Heart left ventricle (tissue), 16 donors: ENCODE measurements at places on chromosomes 13 and 19.
A peak's percentile ranks its signal among the peaks of the same experiment; 100 is the strongest.

DNA sequence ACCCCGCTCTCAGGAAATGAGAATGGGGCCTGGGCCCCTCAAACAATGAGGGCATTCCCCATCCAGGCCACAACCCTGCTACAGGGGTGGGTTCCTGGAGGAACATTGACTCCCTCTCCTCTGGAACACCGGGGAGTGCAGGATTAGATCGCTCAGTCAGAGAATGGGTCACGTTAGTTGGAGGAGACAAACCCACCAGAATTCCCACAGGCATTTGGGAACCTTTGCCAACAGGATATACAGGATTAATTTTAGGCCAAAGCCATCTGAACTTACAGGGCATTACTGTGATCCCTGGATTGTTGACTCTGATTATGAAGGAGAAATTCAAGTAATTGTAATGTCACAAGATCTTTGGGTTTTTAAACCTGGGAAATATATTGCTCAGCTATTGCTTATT, 2.6 kb downstream of the ERVK3-1 start:
- DNase-seq = no peak

GRCh38 chr19:30498707-30499106, 126.5 kb downstream of the ZNF536 start:
- no peak for DNase-seq

DNA sequence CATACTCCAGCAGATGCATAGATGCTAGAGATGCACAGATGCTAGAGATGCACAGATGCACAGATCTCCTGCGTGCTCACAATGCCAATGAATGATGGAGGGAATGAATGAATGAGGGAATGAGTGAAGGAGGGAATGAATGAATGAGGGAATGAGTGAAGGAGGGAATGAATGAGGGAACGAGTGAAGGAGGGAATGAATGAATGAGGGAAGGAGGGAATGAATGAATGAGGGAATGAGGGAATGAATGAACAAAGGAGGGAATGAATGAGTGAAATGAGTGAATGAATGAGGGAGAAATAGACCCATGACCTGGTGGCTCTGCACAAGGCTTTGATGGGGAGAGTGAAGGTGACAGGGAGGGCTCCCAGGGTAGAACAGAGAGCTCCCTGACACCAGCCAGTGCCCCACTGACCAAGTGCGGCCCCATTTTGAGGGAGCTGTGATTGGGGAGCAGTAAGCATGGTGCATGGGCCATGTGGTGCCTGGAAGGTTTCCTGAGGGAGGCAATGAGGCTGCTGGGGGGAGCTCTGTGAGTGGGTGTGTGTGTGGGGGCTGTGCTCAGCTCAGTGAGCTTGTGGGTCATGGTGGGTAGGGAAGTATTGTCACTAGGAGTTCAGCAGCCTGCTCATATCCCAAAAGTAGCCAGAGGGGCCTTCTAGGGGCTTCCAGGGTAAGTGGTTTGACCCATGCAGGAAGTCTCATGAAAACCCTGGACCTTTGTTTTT, 12.7 kb downstream of the SLC27A1 start:
- no peak for DNase-seq

GRCh38 chr19:23410155-23410554, 14.9 kb upstream of the ZNF91 start:
- DNase-seq = no peak

GRCh38 chr13:76638181-76638580, 248.0 kb downstream of the KCTD12 start:
- no peak for DNase-seq

GRCh38 chr13:85618521-85618920, 180.7 kb downstream of the SLITRK6 start:
- no peak for DNase-seq

GRCh38 chr19:40387155-40387554, 2.8 kb downstream of the HIPK4 start:
- DNase-seq = no peak

DNA sequence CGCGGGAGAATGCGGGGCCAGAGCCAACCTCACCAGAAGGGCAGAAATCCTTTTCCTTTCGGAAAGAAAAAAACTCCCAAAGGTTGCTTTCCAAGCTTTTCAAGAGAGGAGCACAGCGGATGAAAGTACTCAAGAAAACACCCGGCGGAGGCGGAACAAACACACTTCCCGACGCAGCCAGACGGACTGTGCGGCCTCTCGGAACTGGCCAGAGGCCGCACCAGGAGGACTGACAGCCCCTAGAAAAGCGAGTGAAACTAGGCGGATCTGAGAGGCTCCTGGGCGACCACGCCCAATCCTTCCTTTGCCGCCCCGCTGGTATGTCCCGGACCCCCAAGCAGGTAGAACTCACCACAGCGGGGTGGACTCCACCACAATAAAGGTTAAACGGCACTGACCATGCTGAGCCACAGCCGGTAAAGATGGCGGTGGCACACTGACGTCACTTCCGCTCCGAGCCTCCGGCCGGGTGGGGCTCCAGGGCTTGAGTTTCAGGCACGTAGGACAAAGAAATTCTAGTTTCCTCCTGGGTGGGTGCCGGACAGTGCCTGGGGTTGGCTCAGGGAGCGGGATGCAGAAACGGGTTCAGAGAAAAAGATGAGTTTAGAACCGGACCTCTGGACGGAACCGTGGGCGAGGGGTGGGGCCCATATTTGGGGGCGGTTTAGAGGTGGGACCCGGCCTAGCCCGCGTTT, at the start of gene ZNF562:
ZNF562 (minus strand) TSS at position 438 of the 695 bp plus-strand sequence. CDS start 14,356 bp downstream, outside the sequence.
- peak; percentile 90 for DNase-seq

GRCh38 chr13:70755456-70755855, 647.2 kb upstream of the KLHL1 start:
- no peak for DNase-seq

GRCh38 chr19:53866865-53867224, 838 bp upstream of the MYADM start:
- no peak for DNase-seq

DNA sequence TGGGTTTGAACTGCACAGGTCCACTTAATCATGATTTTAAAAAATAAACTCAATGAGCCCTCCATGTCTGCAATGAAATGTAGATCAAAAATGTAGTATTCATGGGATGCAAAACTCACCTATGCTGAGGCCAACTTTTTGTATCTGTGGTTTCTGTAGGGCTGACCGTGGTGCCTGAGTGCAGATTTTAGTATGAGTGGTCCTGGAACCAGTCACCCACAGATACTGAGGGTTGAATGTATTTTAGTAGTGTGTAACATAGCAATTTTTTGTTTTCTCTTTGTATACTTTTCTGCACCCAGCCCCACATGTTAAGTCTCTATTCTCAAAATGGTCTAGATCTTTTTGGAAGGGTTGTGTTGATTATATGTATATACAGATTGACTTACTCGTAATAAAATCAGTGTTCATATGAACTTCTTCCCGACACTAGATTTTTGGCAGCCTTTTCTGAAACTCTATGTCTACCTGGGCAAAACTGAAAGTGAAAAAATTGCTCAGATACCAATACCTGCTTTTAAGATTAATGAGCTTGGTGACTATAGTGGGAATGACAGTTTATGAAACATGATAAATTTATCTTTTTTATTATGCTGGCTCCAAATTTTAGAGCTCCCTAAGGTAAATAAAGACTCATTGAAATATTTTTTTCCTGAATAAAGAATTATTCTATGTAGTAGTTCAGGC, 51.6 kb downstream of the DNAJC15 start:
- no peak for DNase-seq

DNA sequence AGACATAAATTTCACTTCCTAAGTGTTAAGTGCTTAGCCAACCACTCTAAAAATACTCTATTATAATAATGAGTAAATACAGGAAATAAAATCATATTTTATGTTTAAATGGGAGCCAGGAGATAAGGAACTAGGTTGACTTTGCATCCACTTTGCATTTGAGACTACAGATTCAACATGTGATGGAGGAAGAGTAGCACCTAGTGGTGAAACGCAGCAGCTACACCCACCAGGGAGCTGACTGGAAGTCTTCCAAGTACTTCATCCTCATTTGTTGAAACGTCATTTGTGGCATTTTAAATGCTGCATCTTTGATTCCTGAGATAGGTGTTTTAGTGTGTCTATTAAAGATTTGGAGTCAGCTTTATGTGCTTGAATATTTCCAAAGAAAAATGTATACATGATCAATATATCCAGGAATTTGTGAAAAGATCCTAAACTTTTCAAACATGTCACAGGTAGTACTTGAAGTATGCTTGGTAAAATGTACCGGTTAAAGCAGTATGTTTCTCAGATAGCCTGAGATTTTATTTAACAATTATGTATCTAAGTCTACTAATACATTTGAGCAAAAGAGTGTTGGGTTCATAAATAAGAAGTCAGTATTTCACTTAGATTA, 17.4 kb upstream of the KCTD12 start:
- peak; percentile 54 for DNase-seq

DNA sequence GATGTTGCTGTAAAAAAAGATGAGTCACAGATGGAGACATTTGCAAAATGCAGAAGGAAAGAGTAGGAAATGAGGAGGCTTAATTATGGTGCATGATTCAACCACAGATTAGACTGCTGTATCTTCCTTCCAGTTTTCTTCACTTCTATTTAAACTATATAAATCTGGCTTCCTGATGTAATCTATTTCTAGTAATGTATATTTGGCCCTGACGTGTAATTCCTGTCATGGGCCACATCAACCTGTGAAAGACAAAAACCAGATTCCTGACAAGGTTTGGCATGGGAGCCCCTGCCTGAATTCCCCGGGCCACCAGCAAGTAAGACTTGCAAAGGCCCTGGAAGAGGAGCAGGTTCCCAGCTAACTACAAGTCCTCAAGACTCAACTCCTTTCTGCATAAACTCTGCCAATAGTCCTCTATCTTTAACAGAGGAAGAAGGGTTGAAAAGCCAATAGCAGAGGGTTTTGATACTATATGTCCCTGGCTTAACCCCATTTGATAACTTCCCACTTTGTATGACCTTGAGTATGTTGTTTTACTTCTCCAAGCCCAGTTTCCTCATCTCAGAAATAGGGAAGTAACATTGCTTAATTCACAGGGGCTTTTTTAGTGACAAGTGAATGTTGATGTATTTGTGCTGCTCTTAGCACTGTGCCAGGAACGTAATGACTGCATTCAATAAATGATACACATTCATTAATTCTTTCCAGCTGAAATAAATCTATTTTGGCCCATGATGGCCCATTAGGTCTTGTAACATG, 172.7 kb downstream of the SPRY2 start:
- no peak for DNase-seq

- no peak for DNase-seq
These were observed 158.1 kb downstream of the ZIC5 start for GRCh38 chr13:99813336-99814095.

DNA sequence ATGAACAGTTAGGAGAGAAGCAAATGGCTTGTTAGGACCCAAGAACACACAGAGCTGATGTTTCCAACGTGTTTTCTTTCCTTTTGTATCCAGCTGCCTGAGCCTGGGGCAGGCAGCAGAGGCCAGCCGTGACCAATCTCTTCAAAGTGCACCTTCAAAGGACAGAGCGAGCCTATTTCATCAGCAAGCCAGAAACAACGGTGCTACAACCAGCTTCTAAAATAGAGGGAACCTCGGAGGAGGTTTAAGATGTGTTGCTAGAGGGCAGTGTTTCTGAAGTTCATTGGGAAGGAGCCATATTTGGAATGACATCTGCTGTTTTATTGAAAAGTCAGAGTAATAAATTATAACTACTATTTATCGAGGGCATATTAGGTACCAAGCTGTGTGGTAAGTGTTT, 56.2 kb upstream of the RFC3 start:
- no peak for DNase-seq

GRCh38 chr13:79231887-79232286, 174.2 kb downstream of the RBM26 start:
- no peak for DNase-seq

GRCh38 chr19:13303381-13304129, 153.3 kb downstream of the IER2 start:
- no peak for DNase-seq

GRCh38 chr13:103200118-103200885, 134.1 kb upstream of the SLC10A2 start:
- no peak for DNase-seq

- no peak for DNase-seq
These were observed 367.6 kb upstream of the PRR20A start for GRCh38 chr13:56773148-56773547.

GRCh38 chr19:41328157-41328841, 18.3 kb downstream of the CCDC97 start:
- no peak for DNase-seq

DNA sequence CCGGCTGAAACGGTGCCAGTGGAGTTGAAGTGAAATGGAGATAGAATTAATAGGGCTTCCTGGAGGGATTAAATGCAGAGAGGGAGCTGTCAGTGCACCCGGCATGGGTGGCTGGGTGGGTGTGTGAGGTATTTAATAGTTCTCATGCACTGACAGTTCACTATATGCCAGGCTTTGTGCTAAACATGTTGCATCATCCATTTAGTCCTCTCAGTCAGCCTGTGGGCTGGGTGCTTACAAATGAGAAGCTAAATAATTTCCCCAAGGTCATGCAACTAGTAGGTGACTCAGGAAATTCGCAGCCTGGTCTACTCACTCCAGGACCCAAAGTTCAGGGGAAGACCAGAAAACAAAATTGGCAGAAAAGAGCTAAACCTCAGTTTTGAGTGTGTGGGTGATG, 63.5 kb upstream of the SPATA13 start:
- no peak for DNase-seq

DNA sequence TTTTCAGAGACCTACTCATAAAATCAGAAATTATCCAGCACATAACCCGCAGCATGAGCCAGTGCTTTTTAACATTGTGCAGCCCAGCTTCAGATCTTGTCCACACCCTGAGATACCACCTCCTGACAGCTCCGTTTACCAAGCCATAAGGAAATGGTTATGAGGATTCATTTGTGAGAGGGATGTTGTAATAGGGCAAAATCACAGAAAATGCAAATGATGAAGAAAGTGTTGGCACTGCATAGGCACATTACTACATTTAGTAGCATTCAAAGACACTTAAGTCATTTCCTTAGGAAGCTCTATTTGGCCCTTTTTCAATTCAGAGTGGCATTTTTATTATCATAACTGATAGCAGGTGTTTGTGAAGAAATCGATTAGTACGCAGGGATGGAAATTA, 277.5 kb downstream of the DNAJC15 start:
- DNase-seq = no peak

GRCh38 chr19:4516199-4516938, 1.9 kb downstream of the PLIN4 start:
- DNase-seq = no peak

DNA sequence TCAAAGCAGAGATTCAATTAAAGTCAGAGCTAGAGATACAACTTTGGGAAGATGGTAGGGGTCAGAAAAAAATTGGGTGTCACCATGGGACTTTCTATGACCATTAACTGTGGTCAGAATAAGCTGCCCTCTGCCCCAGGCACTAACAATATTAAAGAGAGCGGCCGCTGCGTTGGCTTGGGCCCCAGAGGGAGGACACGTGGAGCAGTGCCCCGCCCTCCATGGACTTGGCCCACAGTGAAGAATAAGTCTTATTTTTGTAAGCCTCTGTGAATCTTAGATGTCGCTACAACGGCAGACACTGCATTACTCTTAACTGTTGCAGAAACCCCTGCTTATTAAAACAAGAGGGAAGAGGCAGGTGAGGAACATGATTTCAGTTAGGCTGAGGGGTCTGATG, 172.7 kb downstream of the UQCRFS1 start:
- no peak for DNase-seq
